Activated T-helper 9 cell treated with anti-CD3 and anti-CD28 coated beads, Interleukin-2, amount 50 U/mL, for 16 hours (primary cell): ENCODE measurements at places on chromosomes 4 and X.

- DNase-seq: no peak
Measured at GRCh38 chr4:55876387-55876786, 22.9 kb downstream of the EXOC1 start.

- no peak for DNase-seq
Measured at GRCh38 chr4:21768349-21769310, 179.9 kb downstream of the KCNIP4 start.

- no peak for DNase-seq
Measured at GRCh38 chr4:108334031-108334430, 165.3 kb upstream of the LEF1 start.

DNA sequence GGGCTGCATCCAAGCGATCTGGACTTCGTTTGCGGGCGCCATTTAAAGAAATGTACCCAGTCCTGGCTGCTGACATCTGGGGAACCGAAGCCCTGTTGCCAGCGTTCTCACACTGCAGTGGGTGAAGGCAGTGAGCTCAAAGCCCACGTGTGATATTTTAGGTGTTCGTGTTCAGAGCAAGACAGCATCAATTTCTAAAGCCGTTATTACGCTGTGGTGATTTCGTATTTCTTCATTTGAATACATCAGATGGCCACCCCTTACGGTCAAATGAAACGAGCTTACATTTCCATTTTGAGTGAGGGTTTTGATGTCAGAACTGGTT lies 376 bp upstream of the C4orf36 start:
- DNase-seq: no peak

DNA sequence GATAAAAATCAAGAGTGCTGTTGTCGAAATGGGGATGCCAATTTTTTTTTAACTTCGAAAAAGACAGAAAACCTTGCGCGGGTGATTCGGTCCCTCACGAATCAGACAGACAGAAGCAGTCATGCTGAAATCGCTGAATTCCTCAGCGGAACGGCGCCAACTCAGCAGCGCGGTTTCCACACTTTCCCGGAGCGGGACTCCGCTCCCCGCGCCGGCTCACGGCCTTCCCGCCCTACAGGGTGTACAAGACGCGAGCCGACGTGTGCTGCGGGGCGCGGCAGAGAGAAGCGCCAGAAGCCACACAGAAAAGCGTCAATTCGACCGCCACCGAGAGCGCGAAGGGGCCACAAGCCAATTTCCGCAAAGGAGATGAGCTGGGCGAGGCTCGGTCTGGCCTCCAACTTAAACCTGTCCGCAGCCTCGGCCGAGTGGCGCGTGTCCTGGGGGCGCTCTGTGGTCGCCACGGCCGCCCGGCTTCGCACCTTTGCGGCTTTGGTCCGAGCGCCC lies 1.3 kb downstream of the NEXMIF start:
- no peak for DNase-seq

GRCh38 chrX:54641530-54641929 lies 111.5 kb downstream of the GNL3L start:
- no peak for DNase-seq
